Central memory CD8-positive, alpha-beta T cell (primary cell): ENCODE measurements at places on chromosomes 16 and 17.

DNA sequence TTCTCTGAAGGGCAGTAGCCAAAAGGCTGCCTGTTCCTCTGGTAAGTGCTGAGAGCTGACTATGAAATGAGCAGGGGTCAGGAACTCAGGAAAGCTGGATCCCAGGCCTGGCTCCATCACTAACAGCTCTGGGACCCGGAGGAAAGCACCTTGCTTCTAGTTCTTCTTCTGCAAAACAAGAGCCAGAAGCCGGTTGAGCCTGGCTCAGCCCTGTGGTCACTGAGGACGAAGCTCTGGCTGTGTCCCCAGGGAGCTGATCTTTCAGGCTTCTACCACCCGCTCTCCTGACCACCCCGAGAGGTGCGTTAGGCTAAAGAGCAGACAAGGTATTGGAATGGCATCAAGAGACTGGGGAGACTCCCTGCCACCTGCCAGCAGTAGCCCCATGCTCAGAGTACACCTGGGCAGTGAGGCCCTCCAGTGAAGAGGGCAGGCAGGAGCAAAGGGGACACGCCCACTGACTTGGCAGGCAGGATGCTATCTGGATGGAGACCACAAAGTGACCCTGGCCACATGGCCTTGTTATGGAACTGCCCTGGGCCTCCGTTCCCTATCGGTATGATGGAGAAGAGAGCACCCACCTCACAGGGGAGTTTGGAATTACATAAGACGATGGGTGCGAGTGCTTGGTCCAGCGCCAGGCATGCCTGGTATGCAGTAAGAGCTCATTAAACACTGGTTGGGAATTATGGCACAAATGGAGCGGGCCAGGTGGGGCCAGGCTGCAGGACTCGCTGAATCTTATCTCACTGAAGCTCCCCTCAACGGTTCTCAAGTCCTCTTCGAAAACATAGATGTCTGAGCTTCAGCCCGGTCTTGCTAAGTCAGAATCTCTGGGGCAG is 61.4 kb downstream of the COG7 start:
- no peak for DNase-seq

GRCh38 chr16:29992344-29992967 is 3.0 kb downstream of the HIRIP3 start:
- no peak for DNase-seq

DNA sequence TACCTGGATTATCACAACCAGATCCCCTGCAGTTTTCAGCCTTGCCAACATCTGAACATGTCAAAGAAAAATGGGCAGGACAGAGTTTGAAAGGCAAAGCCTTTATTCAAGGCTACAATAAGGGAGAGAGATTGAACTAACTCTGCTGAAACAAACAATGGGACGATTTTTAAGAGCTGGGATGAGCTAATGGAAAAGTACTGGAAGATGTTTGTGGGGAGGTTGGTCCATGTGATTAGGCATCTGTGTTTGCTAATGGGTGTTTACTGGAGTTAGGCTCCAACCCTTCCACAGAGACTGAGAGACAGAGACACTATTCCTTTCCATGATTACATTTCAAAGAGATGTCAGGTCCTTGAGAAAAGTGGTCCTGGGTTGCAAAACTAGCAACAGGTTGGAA is 35.0 kb upstream of the HSBP1 start:
- no peak for DNase-seq

DNA sequence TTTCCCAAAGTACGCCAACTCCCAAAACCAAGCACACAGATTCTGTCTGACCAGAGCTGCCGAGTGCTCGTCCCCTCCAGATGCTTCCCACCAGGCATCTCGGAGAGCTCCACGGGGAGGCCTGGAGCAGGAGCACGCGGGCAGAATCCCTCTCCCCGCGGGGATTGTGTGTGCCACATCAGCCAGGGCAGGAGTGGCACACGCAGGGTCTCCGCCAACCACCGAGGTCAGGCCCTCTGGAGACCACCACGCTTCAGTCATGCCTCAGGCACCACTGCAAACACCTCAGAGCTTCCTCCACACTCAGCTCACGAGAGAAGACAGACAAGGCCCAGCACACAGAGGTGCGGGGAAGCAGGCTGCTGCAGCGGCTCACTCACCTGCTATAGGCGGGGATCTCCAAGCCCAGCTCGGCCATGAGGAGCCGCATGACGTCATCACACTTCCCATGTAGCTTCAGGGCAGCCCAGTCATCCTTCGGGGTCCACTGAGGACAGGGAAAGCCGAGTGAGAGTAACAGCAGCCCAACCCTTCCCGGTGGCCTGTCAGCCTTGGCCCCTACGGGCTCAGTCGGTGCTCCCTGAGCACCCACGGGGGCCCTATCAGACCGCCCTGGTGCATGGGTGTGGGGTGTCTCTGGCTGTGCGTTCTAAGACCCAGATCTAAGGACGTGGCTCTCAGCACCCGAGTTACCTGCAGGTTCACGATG is 2.3 kb upstream of the PCYT2 start:
- no peak for DNase-seq

- no peak for DNase-seq
Measured at GRCh38 chr17:62614142-62614541, 13.3 kb upstream of the MRC2 start.

GRCh38 chr16:55663765-55664677 is 8.2 kb downstream of the SLC6A2 start:
- DNase-seq = no peak
